ENCODE measurements at places on chromosomes 6 and 20. TPM values are rescaled to one million over a fixed set of nuclear protein-coding genes. Genes with fewer than 3 reads are reported as not detected.

DNA sequence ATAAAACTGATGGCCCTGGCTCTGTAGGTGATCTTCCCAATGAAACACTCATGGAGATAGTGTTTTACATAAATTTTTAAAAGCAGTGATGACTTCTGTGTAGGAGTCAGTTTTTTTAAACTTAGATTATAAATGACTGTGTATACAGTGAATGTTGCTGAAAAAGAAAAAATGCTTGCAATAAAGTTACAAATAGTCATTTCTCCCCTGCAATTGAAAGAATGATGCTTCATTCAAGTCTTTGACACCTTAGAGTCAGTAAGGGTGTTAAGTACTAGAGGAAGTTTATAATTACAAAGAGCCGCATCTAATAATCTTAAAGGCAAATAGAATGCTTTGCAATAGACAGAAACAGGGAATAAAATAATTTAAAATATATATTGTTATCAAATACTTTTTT is 27.6 kb downstream of the ZNF292 start:
- DNase-seq: no peak

DNA sequence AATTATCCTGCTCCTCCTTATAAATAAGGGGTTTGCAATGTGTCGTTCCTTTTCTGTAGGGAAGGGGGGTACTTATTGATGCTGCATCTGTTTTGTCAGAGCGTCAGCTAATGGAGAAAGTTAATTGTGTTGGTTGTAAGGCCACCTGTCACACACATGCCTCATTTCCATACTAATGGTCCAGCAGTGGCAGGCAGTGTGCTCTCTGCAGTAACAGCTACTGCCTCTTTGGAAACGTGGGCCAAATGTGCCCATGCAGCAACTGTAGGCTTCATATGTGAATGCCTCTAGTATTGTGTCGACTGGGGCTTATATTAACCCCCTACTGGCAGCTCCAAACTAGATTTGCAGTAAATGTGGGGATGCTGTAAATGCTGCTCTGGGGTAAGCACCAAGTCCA is 56.3 kb upstream of the OLIG3 start:
- DNase-seq: peak; percentile 71

- DNase-seq: no peak
Observed at GRCh38 chr6:34595332-34596184, 39.4 kb upstream of the SPDEF start.

Gene MUC22
- polyA plus RNA-seq: not detected

Gene SLC2A10
- polyA plus RNA-seq: 1.1 TPM
